Activated T-helper 2 cell treated with anti-CD3 and anti-CD28 coated beads, Interferon-gamma antibody, Interleukin-2, Interleukin-4, amounts not matched to agents 10 μg/mL and 5 μg/mL and 100 μg/mL, durations not matched to agents 14 hours and 24 hours and 36 hours (primary cell): ENCODE measurements at places on chromosomes 4 and X.

- H3K27me3 ChIP-seq: no peaks in the 10 kb centered on the region
- H3K36me3 ChIP-seq: peaks cover 16% of the 10 kb centered on the region
- H3K4me3 ChIP-seq: no peak overlapping the region
- no peak for DNase-seq
These were observed 4.9 kb upstream of the PLK4 start for GRCh38 chr4:127875791-127876190.

DNA sequence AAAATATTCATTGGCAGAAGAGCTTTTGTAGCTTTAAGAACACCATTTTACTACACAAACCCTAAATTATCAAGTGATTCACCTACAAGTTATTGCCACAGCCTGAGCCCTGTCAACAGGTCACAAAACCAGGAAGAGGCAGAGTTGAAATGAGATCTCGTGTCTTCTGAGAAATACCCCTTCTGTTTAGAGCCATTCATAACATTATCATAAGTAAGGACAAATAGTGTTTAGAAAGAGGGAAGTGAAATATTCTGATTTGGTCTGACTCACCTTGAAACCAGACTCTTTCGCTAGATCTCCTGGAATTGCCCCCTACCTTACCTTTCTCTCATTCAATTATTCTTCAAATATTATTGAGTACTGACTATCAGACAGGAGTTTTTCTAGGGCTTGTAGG, 5.9 kb downstream of the ETDB start:
- DNase-seq: no peak
- H3K27ac ChIP-seq: no peak overlapping the region
- H3K27me3 ChIP-seq: peaks cover 15% of the 10 kb centered on the region

DNA sequence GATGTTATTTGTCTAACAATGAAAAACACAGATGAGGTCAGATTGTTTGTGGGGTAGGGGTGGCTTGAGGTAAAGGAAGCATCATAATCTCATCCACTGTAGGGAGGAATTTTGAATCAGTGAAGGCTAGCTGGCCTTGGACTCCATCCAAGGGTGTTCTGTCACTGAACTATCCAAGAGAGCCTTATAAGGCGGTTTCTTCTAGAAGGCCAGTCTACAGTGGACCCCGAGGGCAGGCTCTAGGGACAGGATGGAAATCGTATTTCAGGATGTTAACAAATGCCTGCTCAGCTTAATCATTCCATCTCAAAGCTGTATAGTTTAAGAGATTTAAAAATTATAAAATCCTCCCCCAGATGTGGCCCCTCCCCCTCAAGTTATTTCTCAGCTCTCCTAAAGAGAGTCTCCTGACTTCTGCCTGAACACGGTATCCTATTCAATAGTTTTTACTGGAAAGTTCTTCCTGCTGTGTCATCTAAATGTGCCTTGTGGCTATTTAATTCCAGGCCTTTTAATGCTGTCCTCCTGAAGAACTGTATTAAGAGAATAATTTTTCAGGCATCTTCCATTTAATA, 8.0 kb downstream of the IGFBP7 start:
- H3K27me3 ChIP-seq: peaks cover 32% of the 10 kb centered on the region
- no peak for DNase-seq
- H3K27ac ChIP-seq: no peak overlapping the region
- no peaks in the 10 kb centered on the region for H3K36me3 ChIP-seq
- no peak overlapping the region for H3K4me3 ChIP-seq

DNA sequence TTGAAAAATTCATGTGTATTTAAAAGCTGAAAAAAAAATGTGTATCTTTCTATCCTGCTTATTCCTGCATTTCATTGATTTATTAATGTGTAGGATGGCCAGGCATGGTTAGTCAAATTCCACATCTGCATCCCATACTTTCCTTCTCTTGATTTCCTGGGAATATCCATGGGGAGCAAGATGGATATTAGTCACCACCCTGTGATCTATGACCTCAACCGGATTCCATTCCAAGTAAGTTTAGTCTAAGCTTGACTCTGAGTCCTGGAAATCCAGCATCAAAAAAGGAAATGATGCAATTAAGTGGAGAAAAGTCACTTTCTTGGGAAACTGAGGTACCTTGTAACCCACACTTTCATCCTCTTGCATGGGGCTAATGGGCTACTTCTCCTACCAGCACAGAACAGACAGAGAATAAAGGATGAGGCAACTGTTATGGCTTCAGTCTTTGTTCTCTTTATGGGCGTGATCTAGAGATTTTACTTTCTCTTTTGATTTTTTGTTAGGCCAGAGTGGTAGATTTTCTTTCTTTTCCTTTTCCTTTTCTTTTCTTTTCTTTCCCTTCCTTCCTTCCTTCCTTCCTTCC, 17.1 kb upstream of the BEX4 start:
- H3K36me3 ChIP-seq: no peaks in the 10 kb centered on the region
- no peak overlapping the region for H3K4me3 ChIP-seq
- H3K27ac ChIP-seq: no peak overlapping the region
- no peaks in the 10 kb centered on the region for H3K27me3 ChIP-seq

DNA sequence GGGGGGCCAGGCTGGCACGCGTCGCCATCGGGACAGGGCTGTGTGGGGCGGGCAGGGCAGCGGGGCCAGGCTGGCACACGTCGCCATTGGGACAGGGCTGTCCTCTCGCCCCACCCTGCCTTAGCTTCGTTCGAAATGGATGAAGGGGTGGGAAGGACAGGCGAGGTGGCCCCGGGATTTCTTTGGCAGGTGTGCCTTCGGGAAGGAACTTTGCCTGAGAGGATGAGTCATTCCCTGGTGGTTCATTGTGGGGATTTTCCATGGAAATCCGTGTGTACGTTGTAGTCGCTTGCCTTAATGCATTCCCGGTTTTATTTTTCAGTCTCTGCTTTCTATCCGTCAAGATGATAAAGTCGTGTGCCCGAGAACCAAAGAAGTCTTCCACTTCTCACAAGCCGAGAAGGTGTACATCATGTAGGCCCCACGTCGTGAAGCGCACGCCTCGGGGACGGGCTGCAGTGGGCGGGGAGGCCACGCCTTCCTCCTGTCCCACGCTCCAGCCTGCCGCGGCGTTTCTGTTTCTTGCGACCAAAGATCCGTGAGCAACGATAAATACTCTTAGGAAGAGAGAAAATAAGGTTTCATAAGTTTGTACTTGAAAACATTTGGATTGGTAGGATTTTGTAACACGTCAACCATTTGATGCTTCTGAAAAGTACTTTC, 8.1 kb upstream of the UVSSA start:
- H3K36me3 ChIP-seq: peaks cover 67% of the 10 kb centered on the region
- no peak for DNase-seq
- H3K4me3 ChIP-seq: no peak overlapping the region
- no peak overlapping the region for H3K27ac ChIP-seq
- H3K4me1 ChIP-seq: peaks cover 24% of the 10 kb centered on the region

GRCh38 chr4:184460499-184461285, 13.7 kb downstream of the IRF2 start:
- peak overlapping the region; percentile 67 for H3K27ac ChIP-seq
- H3K36me3 ChIP-seq: peaks cover 58% of the 10 kb centered on the region
- H3K4me1 ChIP-seq: peaks cover 60% of the 10 kb centered on the region
- no peaks in the 10 kb centered on the region for H3K27me3 ChIP-seq

DNA sequence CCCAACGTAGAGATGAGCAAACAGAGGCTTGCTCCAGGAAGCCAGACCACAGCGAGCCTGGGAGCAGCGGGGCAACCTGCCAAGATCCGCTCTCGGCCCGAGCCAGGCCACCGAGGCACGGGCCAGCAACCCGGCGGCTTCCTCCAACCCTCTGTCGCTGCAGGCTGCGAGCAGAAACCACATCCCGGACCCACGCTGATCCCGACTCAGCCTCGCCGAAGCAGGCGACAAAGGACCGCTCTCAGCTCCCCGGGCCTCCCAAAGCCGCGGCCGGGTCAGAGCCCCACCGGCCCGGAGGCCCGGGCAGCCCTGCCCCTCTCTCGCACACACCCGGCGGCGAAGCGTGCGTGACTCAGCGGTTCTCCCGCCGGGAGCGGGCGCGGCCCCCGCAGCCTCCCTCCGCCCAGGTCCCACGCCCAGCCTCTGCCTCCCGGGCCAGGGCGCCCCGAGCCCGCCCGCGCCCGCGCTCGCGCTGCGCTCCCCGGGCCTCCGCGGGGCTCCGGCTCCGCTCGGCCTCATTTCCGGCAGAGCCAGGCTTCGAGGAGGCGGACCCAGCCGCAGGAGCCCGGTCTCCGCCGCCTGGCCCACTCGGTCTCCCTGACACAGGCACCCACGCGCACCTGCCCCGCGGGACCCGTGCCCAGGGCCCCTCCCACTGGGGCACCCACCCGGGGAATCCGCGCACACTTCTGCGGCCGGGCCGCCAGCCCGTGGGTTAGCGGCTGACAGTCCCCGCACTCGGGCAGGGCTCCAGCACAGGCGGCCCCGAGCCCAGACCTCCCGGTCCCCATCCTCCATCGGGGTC, 1.7 kb downstream of the PPP2R2C start:
- peaks cover 43% of the 10 kb centered on the region for H3K27me3 ChIP-seq
- no peaks in the 10 kb centered on the region for H3K36me3 ChIP-seq
- DNase-seq: no peak

DNA sequence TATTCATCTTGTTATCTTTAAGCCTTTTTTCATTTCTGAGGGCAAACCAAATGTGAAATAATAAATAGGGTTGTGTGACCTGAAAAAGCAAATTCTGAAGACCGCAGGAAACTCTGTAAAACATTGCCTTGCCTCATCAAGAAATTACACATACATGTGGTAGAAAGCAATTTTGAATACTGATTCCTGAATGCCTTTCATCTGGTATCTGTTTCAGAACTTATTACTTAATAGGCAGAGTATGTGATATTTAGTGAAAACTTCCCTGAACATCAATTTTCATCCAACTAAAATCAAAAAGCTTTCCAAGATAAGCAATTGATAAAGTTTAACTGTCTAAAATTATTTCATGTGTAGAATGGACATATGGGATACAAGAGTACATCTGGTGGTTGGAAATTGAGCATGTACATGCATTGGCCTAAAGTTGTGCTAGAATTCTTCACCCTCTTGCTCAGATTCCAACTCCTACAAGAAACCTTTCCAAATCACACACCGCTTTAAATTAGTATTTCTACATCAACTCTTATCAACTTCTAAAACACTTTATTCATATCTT, 606.0 kb upstream of the LCORL start:
- H3K27me3 ChIP-seq: no peaks in the 10 kb centered on the region
- no peaks in the 10 kb centered on the region for H3K36me3 ChIP-seq
- no peak overlapping the region for H3K4me3 ChIP-seq
- no peak overlapping the region for H3K27ac ChIP-seq

DNA sequence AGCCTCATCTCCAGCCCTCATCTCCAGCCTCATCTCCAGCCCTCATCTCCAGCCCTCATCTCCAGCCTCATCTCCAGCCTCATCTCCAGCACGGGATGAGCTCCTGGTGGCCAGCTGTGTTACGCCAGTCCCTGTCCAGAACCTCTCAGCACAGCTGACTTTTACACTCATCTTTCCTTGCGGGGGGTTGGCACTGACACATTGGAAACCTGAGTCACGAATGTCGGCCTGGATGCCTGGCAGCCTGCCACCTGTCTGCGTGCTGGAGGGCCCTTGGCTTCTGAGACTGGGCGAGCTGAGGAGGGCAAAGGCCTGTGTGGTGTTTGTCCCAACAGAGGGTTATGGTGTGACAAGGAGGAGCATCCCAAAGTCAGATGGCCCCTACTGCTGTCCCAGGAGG, 66.1 kb upstream of the HGFAC start:
- no peak overlapping the region for H3K27ac ChIP-seq
- H3K4me3 ChIP-seq: no peak overlapping the region
- peaks cover 8% of the 10 kb centered on the region for H3K4me1 ChIP-seq
- peaks cover 3% of the 10 kb centered on the region for H3K36me3 ChIP-seq
- peaks cover 16% of the 10 kb centered on the region for H3K27me3 ChIP-seq

DNA sequence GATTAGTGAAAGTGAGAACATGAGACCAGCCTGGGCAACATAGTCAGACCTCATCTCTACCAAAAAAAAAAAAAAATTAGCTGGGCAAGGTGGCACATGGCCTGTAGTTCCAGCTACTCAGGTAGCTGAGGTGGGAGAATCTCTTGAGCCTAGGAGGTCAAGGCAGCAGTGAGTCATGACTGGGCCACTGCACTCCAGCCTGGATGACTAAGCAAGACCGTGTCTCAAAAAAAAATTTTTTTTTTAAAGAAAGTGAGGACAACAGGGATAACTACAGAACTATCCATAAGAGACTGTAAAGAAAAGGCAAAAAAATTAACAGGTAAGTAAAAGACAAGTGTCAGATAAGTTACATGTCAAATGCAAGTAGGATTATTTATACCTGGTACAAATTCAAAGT, 13.5 kb upstream of the SPP1 start:
- H3K4me1 ChIP-seq: peaks cover 2% of the 10 kb centered on the region
- DNase-seq: no peak
- no peaks in the 10 kb centered on the region for H3K36me3 ChIP-seq
- no peak overlapping the region for H3K4me3 ChIP-seq
- H3K27ac ChIP-seq: no peak overlapping the region
- peaks cover 7% of the 10 kb centered on the region for H3K27me3 ChIP-seq

DNA sequence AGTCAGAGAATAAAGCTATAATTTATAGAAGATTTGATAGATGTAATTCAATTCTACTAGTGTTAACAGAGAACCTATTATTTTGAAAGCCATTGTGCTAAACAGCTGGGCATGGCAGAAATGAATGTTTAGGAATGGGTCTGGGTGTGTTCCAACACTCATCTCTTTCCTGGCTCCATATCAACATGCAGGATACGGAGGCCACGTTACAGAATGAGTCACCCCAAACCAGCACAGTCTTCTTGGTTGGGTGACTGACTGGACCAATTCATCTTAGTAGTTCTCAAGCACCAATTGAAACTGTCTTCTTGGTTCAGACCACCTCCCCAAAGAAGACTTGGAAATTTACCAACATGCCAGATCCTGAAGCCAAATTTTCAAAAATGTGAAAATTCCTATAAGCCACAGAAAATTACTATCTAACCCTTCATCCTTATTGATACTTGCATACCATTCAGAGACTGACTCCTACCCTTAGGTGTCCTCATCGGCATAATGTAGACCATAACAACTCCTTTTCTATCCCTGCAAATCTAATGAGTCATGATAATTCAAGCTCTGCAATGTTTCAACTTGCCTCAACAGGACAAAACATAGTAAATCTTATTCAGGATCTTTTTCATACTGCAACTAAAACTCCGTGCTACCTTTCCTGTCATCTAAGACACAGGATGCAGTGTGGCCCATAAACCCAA, 52.0 kb upstream of the ATOH1 start:
- H3K4me1 ChIP-seq: no peaks in the 10 kb centered on the region
- DNase-seq: no peak
- no peaks in the 10 kb centered on the region for H3K36me3 ChIP-seq
- no peak overlapping the region for H3K27ac ChIP-seq
- no peak overlapping the region for H3K4me3 ChIP-seq

DNA sequence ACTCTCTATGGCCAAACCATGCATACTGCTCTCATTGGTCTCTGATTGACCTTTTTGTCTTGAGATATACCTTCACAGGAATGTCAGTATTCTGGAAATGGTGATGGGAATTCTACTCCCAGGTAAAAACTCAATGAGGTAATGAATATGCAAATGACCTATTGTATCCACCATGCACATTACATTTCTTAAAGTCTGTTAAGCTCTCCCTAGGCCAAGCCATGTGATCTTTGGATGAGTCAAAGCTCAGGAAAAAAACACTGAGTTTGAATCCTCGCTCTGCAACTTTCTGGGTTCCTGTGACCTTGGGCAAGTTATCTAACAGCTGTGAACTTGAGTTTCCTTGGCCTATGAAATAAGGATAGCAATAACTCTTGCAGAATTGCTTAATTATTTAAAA, 175.4 kb downstream of the PPP1R2C start:
- no peak overlapping the region for H3K4me3 ChIP-seq
- no peaks in the 10 kb centered on the region for H3K4me1 ChIP-seq
- no peak for DNase-seq
- no peaks in the 10 kb centered on the region for H3K27me3 ChIP-seq
- no peaks in the 10 kb centered on the region for H3K36me3 ChIP-seq
- H3K27ac ChIP-seq: no peak overlapping the region

GRCh38 chr4:159269956-159270355, 167.1 kb downstream of the RAPGEF2 start:
- H3K27ac ChIP-seq: no peak overlapping the region
- no peaks in the 10 kb centered on the region for H3K27me3 ChIP-seq
- H3K4me1 ChIP-seq: no peaks in the 10 kb centered on the region
- no peak overlapping the region for H3K4me3 ChIP-seq
- H3K36me3 ChIP-seq: no peaks in the 10 kb centered on the region
- DNase-seq: no peak
